Stimulated activated CD4-positive, alpha-beta T cell treated with anti-CD3 and anti-CD28 coated beads, TNF-alpha, amount 100 ng/mL, for 48 hours (primary cell): ENCODE measurements at places on chromosomes 16 and 17.

DNA sequence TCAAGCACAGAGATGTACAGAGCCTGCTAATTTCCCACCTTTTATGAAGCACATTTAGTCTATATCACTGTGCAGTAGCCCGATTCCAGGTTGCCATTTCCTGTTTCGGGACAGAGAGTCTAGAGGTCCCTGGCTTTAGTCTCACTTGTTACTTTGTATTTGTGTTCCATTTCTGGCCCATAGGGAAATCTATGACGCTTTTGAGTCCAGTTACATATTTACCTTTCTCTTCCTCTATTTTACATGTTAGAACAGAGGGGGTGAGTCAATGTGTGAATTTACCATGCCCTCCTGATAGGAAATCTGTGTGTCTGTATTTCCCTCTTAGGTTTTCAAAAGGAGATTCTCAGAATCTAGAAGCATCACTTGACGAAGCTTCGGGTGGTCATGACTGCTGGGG is 227.1 kb upstream of the ZFHX3 start:
- no peak for DNase-seq

GRCh38 chr17:59425085-59425931 is 93.9 kb downstream of the YPEL2 start:
- no peak for DNase-seq

- no peak for DNase-seq
Observed at GRCh38 chr16:1141191-1141590, 11.7 kb upstream of the CACNA1H start.

DNA sequence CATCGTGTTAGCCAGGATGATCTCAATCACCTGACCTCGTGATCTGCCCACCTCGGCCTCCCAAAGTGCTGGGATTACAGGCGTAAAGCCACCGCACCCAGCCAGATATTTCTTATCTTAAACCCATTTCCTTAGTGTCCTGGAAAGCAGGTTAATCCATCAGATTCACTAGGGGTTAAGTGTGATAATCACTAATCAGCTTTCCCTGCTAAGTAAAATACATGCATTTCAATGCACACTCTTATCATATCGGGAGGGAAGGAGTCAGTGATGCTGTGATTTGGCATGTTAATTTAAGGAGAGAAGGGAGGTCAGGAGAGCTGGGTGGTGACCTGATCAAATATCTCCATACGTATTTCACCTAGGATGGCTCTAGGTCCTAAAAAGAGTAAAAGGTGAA is 29.1 kb downstream of the STAT3 start:
- DNase-seq, result no peak

DNA sequence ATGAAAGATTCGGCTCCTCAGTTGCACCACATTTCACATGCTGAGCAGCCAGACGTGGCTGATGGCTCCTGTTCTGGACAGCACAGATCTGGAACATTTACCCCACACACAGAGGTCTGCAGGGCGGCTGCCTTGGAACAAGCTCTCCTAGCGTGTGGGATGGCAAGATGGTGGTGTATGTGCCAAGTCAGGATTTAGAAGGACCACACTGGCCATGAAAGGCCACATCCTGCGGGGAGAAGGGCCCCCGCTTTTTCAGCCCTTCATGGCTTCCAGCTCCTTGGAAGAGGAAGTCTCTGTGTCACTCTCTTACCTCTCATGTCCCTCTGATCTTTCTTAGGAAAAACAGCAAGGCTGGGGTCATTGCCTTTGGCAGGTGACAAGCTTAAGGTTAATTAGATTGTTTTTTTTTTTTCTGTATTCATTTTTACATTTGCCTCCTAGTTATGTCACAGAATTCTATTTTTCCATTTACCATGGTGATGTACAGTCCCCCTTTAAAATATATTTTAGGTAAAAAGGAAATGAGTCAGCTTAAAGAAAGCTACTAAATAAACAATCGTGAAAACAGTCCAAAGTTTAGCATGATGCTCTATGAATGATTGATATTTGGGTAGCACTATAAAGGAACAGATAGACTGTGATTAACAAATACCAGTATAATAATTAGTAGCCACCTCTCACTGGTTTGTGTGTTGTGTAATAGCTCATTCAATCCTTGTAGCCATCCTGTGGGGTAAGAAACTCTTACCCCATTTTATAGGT is 396.6 kb downstream of the CPPED1 start:
- DNase-seq, result no peak

DNA sequence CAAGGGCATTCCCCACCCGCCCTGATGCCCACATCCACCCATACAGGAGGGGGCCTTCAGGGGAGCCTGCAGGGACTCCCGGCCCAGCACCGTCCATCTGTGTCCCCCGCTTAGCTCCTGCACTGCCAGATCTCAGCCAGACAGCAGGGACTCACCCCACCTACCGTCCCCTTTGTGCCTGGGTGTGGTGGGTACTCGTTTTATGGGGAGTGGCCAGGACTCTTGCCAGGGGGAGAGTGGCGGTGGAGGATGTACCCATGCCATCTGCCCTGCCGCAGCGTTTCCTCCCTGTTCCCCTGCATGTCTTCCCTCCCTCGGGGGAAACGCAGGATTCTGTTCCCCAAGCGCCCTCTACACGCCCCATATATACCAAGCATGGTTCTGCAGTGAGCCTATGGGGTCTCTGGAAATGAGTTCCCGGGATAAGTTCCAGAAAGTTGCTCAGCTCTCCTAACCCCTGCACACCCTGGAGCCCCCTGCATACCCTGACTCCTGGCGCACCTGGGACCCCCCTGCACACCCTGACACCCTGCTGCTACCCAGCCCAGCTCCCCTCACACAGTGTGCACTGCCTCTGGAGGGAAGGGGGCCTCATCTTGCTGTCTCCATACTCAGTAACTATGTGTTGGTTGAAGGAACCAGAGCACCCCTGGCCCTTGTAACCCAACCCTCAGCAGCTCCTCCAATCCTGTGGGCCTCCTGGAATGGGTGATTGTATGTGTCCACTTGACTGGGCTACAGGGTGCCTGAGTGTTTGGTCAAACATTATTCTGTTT is 4.2 kb upstream of the MAFG start:
- no peak for DNase-seq
